Natural killer cell treated with Interleukin-12 subunit alpha and Interleukin-12 subunit beta and Interleukin-15 and Interleukin-18, amount 100 ng/mL, for 72 hours (primary cell): ENCODE measurements at places on chromosomes 12 and 14.

DNA sequence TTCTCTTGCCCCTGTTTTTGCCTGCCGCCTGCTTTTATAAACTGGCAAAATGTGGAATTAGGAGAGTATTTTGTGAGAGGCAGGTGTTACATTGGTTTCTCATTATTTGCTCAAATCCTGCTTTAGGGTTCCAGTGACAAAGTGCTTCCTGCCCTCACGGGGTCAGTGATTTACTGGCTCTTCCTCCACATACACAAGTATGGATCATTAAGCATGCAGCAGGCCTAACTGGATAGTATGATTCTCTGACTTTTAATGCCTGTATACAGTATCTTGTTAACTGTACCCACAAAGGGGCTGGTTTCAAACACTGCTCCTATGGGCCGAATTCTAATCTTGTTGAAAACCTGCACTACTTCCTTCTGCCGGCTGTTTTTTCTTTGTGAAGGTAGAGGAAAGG lies 63.2 kb downstream of the PTCSC3 start:
- DNase-seq: no peak

GRCh38 chr12:92357584-92358261 lies 212.1 kb upstream of the BTG1 start:
- DNase-seq: no peak

DNA sequence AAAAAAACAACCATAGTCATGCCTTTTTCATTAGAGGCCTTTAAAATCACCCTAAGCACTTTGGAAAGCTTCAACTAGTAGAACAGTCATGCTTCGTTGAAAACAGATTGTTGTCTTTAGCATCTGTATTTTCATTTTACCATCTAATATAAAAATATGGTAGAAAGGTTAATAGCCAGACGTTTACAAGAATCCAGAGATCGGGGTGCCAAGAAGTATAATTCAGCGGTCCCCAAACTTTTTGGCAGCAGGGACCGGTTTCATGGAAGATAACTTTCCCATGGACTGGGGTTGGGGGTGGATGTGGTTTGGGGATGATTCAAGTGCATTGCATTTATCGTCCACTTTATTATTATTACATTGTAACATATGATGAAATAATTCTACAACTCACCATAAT lies 138.4 kb downstream of the GLT1D1 start:
- no peak for DNase-seq

DNA sequence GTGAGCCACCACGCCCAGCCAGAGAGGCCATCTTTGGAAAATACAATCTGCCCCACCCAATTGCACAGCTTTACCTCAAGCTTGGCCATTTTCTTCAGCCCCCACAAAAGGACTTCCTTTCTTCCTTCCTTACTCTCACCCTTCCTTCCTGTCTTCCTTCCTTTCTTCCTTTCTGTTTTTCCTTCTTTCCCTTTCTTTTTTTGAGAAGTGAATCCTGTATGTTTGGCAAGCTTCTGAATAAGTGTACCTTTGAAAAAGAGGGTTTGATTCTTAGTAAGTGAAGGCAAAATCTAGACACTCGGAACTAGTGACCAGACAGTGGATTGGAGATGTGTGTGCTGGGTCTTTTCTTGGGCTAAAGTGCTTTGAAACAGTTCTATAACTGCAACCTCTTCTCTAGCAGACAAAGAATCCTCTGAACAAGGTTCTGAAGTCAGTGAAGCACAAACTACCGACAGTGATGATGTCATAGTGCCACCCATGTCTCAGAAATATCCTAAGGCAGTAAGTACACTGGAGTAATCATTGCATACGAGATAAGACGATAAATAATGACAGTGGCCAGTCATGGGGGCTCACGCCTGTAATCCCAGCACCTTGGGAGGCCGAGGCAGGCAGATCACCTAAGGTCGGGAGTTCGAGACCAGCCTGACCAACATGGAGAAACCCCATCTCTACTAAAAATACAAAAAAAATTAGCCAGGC lies 49.5 kb downstream of the SUPT16H start:
- DNase-seq: no peak

DNA sequence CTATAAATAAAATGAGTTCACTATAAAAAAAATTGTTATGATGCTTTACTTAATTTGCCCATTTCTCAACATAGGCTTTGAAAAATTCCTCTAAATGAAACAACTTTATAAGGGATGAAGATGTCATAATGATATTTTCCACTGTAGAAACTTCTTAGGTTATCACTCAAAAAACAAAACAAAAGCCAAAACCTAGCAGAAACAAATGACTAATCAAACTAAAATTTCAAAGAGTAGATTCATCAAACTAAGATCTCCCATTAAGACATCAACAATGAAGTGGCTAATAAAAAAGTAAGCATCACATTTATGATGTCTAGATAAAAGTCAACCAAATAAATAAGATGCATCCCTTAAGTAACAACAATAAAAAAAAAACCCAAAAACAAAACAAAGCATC lies 36.9 kb upstream of the TTC7B start:
- DNase-seq: no peak

- DNase-seq: no peak
Observed at GRCh38 chr12:101925935-101926334, 48.6 kb downstream of the DRAM1 start.

DNA sequence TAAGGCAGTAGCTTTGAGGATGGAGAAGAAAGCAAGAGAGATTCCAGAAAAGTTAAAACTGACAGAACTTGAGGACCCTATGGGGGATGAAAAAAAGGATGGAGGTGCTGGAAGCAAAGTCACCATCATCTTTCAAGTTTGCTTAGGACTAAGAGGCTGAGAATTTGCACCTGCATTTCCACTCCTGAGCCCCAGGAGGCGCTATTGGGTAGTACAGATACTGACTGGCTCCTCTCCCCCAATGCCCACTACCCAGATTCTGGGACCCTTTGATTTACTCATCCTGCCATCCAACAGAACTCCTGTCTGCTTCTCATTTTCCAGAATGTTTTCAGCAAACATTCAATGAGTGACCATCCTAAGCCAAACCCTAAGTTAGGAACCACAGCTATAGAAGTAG lies 34.0 kb upstream of the CMKLR1 start:
- DNase-seq: no peak

GRCh38 chr12:16095531-16096110 lies 181.9 kb downstream of the SLC15A5 start:
- DNase-seq: no peak
